Stimulated activated CD8-positive, alpha-beta memory T cell treated with anti-CD3 and anti-CD28 coated beads, Interleukin-7, amount 100 ng/mL, for 1 hour (primary cell): ENCODE measurements at places on chromosomes 7 and 10.

- DNase-seq, result no peak
Measured at GRCh38 chr10:47322300-47323061, at the start of gene GDF2. GDF2 (plus strand) TSS chr10:47322454; CDS start chr10:47322669, 215 bp downstream.

DNA sequence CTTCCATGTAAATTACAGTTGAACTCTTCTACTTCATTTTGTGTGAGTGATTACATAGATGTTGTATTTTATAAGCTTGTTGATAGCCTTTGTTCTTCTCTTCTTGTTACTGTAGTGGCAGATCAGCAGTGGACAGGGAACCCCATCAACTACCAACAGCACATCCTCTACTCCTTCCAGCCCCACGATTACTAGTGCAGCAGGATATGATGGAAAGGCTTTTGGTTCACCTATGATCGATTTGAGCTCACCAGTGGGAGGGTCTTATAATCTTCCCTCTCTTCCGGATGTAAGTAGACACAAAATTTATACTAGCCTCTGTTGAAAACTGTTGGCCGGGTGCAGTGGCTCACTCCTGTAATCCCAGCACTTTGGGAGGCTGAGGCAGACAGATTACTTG is 110.7 kb downstream of the TRIM24 start:
- DNase-seq, result no peak

- no peak for DNase-seq
Measured at GRCh38 chr10:116082206-116082605, 190.8 kb downstream of the GFRA1 start.

- no peak for DNase-seq
Measured at GRCh38 chr10:98331885-98332284, 63.9 kb upstream of the LOXL4 start.

DNA sequence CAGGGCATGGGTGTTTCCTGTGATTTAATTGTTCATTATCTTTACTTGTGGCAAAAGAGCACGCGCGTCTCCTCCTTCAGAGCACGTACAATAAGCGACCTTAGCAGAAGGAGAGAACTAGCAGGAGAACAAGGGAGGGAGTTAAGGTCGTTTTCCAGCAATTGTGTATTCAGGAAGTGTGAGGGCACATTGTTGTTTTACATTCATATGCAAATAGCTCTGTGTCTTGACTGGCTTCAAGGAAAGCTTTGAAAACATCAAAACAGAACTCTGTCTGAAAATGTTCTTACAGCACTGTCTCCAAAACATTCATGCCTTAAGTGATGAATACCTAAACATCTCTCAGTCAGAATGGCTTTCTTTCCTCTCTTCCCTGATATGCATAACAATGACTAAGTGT is 499.1 kb downstream of the ACTR3B start:
- no peak for DNase-seq
